ENCODE measurements at places on chromosomes 3 and 15.

- DNase-seq, result no peak
Observed at GRCh38 chr3:172218350-172219323, 179.3 kb downstream of the FNDC3B start.

DNA sequence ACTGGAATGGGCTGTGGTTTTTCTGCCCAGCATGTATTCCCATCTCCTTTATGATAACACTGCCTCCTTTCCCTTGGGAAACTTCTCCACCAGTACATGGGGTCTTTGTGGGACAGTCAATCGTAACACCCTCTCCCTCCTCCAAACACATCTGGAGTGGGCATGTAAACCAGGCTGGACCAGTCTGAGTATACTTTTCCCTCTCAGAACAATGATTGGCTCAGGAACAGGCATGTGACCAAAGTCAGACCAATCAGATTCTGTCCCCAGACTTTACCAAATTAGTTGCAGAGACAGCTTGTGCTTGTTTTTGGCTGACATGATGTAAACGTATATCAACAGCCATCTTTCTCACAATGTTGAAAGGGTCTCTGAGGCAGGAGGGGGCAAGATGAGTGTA is 97.1 kb upstream of the CRBN start:
- no peak for DNase-seq

- DNase-seq, result no peak
Observed at GRCh38 chr3:153096731-153097131, 65.3 kb upstream of the RAP2B start.

GRCh38 chr3:67858492-67858891 is 204.1 kb upstream of the SUCLG2 start:
- DNase-seq, result no peak

GRCh38 chr3:62567097-62568021 is 194.0 kb upstream of the FEZF2 start:
- DNase-seq, result no peak

DNA sequence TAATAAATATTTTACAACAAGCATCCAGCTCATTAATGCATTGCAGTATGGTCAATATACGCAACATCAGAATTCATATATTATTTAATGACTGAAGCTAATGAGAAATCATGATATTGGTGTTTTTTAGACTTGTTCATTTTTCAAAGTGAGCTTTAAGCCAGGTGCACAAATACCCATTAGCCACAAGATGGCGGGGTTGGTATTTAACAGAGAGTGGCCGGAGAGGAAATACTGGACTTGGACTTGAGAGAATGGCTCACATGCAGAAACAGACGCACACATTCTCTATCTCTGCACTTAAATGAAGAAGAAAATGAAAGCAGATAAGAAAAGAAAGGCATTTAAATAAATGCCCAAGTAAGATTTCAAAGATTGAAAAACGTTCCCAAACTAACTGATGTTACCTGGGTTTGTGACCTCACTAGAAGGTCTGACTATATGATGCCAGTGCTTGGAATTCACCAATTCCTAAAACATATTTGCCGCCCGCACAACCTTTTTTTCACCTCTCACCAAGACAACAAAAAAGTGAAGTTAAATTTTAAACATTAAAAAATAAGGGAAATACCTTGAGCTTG is 21.2 kb upstream of the CRBN start:
- DNase-seq, result peak; percentile 60

- DNase-seq, result peak; percentile 25
Observed at GRCh38 chr3:12027184-12027846, 23.1 kb downstream of the SYN2 start.

GRCh38 chr3:111545349-111545748 is 3.4 kb downstream of the CD96 start:
- no peak for DNase-seq

DNA sequence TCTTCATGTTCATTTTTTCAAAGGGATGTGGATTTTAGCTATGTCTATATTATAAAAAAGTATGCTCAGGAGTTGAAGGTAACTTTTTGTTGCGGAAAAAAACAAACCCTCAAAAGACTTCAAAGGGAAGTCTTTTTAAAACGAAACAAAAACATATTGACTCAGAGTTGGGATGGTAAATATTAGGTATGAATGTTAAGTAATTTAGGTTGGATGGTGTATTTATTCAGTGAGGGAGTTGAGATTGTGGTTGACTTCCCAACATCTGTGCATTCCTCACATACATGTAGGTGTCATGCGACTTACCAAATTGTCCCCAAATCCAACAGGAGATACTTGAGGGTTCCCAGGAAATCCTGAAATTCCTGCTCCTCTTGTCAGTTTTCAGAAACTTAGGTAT is 32.7 kb upstream of the PLSCR5 start:
- DNase-seq, result no peak

- DNase-seq, result no peak
Observed at GRCh38 chr3:45992821-45993221, 2.8 kb downstream of the FYCO1 start.

All from hematopoietic multipotent progenitor cell (in vitro differentiated cells).